ENCODE measurements at places on chromosomes 6 and 20. TPM values are rescaled to one million over a fixed set of nuclear protein-coding genes. Genes with fewer than 3 reads are reported as not detected.

SPEF1 gene
- polyA plus RNA-seq, result 0.26 TPM

BPIFB4 gene
- not detected for polyA plus RNA-seq

SUMO4 gene
- not detected for polyA plus RNA-seq

BPIFB2 gene
- polyA plus RNA-seq, result not detected

CDH22 gene
- not detected for polyA plus RNA-seq

TRAPPC3L gene
- polyA plus RNA-seq, result not detected

SMOC2 gene
- polyA plus RNA-seq, result not detected

SYCP2L gene
- polyA plus RNA-seq, result not detected

LIME1 gene
- 7.8 TPM for polyA plus RNA-seq

TP53INP2 gene
- 6.8 TPM for polyA plus RNA-seq

LY6G6C gene
- not detected for polyA plus RNA-seq

KCNG1 gene
- polyA plus RNA-seq, result 54.6 TPM

ELOVL2 gene
- polyA plus RNA-seq, result 6.3 TPM

ELOVL4 gene
- 2.2 TPM for polyA plus RNA-seq

SLC13A3 gene
- 3.9 TPM for polyA plus RNA-seq

ZNF343 gene
- 7.4 TPM for polyA plus RNA-seq

BHLHE23 gene
- not detected for polyA plus RNA-seq

DEFB132 gene
- not detected for polyA plus RNA-seq

NHLRC1 gene
- 1.0 TPM for polyA plus RNA-seq

RAMACL gene
- polyA plus RNA-seq, result 0.17 TPM

FAM209B gene
- 0.32 TPM for polyA plus RNA-seq

CD83 gene
- polyA plus RNA-seq, result 2.0 TPM

EFCAB8 gene
- not detected for polyA plus RNA-seq

LBP gene
- not detected for polyA plus RNA-seq

ID1 gene
- polyA plus RNA-seq, result 156 TPM

TOX2 gene
- polyA plus RNA-seq, result 17.5 TPM

KCNK16 gene
- not detected for polyA plus RNA-seq

SLC22A3 gene
- polyA plus RNA-seq, result not detected

CGA gene
- polyA plus RNA-seq, result 0.17 TPM

BPI gene
- polyA plus RNA-seq, result 0.05 TPM

ACAT2 gene
- polyA plus RNA-seq, result 30.5 TPM

ADGRF4 gene
- polyA plus RNA-seq, result 0.02 TPM

GSTA2 gene
- polyA plus RNA-seq, result not detected

GABRR1 gene
- polyA plus RNA-seq, result not detected

DLK2 gene
- 2.8 TPM for polyA plus RNA-seq

SNAP25 gene
- 2.0 TPM for polyA plus RNA-seq
